Activated effector memory CD4-positive, alpha-beta T cell treated with Interleukin-2 at 50 U/mL for 16 hours (primary cell): ENCODE measurements at places on chromosomes 4 and X.

DNA sequence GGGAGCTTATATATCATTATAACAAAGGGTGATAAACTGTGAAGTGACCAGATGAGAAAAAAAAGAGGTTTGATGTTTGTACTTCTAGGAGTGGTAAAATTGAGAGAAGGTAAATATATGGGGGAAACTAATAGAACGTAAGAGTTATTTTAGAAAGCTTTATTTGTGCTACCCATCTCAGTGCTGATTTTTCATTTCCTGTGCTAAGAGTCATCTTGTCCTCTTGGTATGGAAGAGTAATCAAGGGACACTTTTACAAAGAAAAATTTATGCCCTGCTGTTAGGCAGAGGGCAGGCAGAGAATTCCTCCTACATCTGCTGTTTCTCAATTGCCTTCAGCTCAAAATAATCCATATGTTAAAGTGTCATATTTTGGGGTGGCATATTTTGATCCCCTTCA lies 49.6 kb upstream of the BMP2K start:
- DNase-seq: no peak

DNA sequence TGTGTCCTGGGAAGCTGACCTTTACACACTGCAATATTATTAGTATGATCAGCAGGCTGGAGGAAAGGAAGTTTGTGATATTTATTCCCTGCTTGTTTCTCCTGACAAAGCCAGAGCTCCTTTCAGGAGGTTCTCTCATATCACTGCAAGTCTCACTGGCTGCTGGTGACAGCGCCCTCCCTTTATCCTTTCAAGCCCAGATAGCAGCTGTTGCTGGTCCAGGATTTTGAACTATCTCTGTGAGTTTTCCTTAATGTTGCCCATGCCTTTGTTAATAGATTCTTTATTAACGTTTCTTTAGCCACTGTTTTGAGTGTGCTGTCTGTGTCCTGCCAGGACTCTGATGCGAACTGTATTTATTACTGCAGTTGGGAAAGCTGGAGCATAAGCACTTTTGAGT lies 518.7 kb downstream of the C4orf33 start:
- DNase-seq: no peak

- DNase-seq: no peak
These were observed 2.9 kb upstream of the SEPSECS start for GRCh38 chr4:25163196-25163595.

- no peak for DNase-seq
These were observed 795.4 kb upstream of the DIAPH2 start for GRCh38 chrX:95889279-95889678.

- no peak for DNase-seq
These were observed 10.7 kb upstream of the S100P start for GRCh38 chr4:6682862-6683590.
